ENCODE measurements at places on chromosomes 7 and 10. TPM values are rescaled to one million over a fixed set of nuclear protein-coding genes. Genes with fewer than 3 reads are reported as not detected.

Gene GPR26
- total RNA-seq, result not detected

DNA sequence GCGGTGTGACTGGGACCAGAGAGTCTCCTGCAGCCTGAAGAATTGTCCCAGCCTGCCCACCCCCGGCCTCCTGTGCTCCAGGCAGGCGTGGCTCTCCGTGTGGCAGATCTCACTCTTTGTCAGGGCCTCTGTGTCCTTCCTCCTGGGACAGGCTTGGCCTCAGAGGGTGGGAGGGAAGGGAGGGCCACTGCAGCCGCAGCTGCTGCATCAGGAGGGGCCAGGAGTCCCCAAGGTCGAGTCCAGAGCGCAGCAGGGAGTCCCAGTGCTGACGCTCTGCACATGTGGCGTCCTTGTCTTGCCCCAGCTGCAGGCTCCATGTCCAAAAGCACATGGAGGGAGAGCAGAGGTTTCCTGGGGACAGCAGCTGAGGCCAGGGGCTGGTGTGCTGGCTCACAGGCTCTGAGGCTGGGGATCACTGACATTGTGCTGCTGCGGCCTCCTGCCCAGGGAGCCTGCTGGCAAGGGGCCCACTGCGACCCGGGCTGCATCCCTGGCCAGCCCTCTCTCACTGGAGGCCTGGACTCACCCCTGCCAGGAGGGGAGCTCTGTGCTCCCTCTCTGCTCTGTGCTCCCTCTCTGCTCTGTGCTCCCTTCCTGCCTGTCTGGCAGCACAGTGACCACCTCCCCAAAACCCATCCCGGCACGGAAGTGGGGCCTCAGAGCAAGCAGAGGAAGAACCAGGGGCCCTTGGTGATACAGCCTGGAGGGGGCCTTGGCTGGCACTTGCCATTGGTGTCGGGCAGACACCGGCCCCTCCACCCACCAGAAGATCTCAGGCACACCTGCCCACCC, 114.6 kb upstream of the RET start:
- H3K4me1 ChIP-seq, result no peaks in the 10 kb centered on the region
- no peak for DNase-seq
- no peaks in the 10 kb centered on the region for H3K36me3 ChIP-seq
- H3K27ac ChIP-seq, result no peak overlapping the region

GRCh38 chr7:140597428-140597949, 43.1 kb downstream of the DENND2A start:
- no peak for DNase-seq
- no peak overlapping the region for H3K27ac ChIP-seq
- H3K4me1 ChIP-seq, result no peaks in the 10 kb centered on the region
- peaks cover 64% of the 10 kb centered on the region for H3K27me3 ChIP-seq
- no peak overlapping the region for H3K4me3 ChIP-seq

Gene FOXI2
- not detected for total RNA-seq

Gene MBL2
- not detected for total RNA-seq
